D721Med (cell line): ENCODE measurements at places on chromosomes 6 and 20.

- DNase-seq: no peak
These were observed 41.0 kb downstream of the STK35 start for GRCh38 chr20:2142649-2143048.

GRCh38 chr6:159533568-159533967 lies 159.5 kb downstream of the SOD2 start:
- no peak for DNase-seq

GRCh38 chr6:128500014-128500413 lies 20.4 kb downstream of the PTPRK start:
- DNase-seq: no peak

- no peak for DNase-seq
These were observed 521 bp downstream of the CDK5RAP1 start for GRCh38 chr20:33400812-33401183.

DNA sequence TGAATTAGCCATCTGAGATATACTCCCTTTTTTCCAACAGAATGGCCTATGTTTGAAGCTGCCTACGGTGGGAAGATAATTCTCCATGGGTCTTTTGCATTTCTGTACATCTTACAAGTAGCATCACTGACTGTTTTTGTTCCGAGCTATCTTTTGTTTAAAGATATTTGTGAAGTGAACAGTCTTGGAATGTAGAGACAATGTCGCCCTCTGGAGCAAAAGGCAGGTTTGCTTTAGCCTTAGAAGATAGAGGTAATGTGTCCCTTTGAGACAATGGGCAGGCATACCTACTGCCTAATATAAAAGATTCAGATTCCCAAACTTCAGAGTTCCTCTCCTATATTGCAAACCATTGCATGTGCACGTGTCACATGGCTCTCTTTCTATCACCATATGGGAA lies 347.8 kb upstream of the CNR1 start:
- no peak for DNase-seq

GRCh38 chr6:81751388-81752083 lies 945 bp downstream of the TENT5A start:
- no peak for DNase-seq

GRCh38 chr6:39100358-39100757 lies 14.6 kb downstream of the SAYSD1 start:
- no peak for DNase-seq

DNA sequence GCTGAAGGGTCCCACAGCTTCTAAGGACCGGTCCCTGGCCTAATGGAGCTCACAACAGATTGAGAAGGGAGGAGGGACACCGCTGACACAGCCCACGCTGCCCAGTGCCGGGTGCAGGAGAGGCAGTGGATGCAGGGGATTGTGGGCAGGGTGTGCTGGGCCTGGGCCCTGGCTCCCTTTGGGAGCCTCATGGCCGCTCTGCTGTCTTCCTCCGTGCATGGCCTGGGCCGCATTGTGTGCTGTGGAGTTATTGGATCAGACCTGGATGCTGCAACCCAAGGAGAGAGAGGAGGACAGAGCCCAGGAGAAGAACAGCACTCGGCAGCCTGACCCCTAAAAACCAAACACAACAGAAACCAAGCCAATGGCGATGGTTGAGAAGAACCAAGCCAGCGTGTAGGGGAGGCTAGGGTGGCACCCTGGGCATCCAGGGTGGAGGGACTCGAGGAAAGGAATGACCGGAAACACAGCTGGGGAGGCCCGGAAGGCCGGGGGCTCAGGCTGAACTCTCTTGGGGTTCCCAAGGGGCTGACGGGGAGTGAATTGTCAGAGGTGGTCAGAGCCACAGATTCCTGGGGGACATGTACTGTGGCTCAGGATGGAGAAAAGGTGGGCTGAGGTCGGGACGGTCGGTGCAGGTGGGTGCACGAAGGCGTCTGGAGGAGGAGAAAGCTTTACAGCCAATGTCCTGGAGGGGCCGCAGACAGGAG lies 41.0 kb downstream of the ERMARD start:
- DNase-seq: no peak
